ENCODE measurements at places on chromosomes 3 and 15.

DNA sequence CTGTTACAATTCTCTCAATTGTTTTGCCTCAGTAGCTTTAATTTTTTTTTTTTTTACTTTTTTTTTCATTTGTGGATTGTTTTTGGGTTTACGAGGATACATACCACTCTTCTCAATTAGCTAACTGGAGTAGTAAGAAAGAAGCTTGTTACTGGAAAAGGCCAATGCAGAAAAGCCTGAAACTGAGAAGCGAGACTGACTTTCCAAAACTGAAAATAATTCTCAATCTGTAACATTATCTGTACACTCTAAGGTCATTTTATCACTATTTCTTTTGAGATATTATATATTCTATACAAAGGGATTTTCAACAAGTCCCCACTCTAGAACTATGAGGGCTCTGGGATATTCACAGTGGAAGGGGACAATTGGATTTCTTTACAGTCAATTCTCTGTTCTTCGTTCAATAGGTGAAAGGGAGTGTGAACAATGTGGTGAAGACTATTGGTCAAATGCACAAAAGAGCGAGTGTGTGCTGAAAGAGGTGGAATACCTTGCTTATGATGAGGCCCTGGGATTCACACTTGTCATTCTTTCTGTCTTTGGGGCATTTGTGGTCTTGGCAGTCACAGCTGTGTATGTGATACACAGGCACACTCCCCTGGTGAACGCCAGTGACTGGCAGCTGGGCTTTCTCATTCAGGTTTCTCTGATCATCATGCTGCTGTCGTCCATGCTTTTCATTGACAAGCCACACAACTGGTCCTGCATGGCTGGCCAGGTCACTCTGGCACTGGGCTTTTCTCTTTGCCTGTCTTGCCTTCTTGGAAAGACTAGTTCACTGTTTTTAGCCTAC lies 83.9 kb upstream of the KCNAB1 start:
- no peak for DNase-seq

GRCh38 chr3:99066863-99067262 lies 165.4 kb upstream of the DCBLD2 start:
- no peak for DNase-seq

- DNase-seq, result no peak
Observed at GRCh38 chr3:137647179-137647578, 116.9 kb upstream of the SOX14 start.

DNA sequence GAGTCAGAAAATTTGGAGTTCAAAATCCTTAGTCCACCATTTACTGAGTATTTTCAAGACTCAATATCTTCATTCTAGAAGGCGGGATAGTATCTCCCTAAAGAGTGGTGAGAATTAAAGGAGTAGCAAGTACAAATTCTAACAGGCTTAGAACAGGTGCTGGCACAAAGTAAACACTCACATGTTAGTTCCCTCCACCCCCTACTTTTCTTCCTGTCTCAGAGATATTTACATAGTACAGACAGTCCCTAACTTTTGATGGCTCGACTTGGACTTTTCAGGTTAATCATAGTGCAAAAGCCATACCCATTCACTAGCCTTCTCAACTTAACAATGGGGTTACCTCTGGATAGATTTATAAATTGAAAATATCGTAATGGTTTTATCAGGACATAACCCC lies 476.2 kb upstream of the RASGRP1 start:
- DNase-seq, result no peak

DNA sequence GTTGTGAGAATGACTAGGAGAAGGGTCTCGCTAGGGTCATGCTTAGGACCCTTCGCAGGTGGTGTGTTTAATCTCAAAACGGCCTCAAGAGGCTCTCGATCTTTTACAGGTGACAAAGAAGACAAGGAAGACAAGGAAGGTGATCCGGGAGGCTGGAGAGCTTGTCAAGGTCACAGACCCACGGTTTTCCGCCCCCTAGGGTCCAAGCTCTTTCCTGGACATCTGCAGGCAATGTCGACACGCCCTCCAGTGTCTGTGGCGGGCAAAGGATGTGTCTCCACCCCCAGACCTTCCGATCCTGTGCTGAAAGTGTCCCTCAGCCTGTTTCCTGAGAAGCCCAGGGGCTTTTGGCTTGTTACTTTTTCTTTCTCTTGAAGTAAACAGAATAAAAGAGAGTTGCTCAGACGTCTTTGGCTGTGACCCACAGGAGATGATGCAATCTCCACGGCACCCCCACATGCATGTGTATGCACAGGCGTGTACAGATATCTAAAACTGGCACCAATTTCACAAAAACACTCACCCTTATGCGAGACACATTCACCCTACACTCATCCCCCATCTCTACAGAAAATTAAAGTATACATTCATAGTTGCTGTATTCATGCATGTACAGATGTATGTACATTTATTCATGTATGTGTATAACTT lies 108.8 kb downstream of the KLF13 start:
- DNase-seq, result peak; percentile 46

DNA sequence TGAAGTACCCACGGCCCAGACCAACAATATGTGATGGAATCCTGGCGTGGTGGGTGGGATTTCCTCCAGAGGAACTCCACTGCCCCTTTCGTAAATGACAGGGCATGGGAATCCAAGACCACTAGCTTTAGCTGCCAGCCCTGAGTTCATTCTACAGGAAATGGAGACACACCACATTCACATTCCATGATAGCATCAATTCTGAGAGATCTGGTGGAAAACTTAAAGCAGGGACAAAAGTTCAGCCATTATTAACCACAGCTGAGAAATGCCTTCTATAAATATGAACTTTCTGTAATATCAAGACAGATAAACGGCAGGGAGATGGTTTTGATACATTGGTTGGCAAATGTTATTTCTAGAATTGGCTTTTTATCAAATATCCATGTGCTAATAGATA lies 98.2 kb downstream of the FBN1 start:
- DNase-seq, result no peak

GRCh38 chr3:6825524-6825923 lies 35.4 kb upstream of the GRM7 start:
- DNase-seq, result no peak

DNA sequence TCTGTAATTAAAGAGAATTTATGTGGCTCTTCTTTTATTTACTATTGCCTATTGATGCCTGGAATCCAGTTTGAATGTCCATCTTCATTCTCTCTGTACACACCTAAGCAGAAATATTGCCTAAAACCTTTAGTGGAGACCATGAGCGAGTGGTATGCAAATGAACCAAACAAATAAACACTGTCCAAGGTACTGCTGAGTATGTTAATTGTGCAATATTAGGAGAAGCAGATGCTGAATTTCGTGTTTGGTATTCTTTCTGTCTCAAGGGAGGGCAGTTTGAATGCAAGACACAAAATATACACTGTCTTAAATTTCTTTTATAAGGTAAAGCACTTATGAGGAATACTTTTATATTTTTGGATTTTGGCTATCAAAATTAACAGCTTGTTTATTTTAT lies 440.9 kb downstream of the RBMS3 start:
- DNase-seq, result no peak

DNA sequence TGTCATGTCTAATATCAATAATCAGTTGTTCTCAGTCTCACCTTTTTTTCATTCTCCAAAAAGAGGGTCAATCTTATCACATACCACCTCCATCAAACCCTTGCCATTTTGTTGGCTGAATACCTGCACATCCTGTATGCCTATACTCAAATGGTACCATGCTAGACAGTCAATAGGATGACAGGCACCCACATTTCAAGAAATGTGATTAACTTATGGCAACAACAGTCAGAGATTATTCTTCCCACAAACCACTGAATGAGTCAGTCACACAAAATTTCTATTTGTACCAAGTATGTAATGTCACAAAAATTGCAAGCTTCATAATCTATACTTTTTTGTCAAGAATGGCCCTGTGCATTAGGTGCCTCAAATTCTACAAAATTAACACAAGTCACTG lies 5.1 kb upstream of the SLC27A2 start:
- DNase-seq, result no peak

GRCh38 chr3:133153382-133153781 lies 115.2 kb downstream of the TMEM108 start:
- DNase-seq, result no peak

GRCh38 chr3:167521006-167521355 lies 47.1 kb upstream of the SERPINI2 start:
- DNase-seq, result no peak

- no peak for DNase-seq
Observed at GRCh38 chr3:155871746-155872158, 1.3 kb downstream of the GMPS start.

- DNase-seq, result no peak
Observed at GRCh38 chr3:10950476-10951294, 41.9 kb upstream of the SLC6A1 start.

DNA sequence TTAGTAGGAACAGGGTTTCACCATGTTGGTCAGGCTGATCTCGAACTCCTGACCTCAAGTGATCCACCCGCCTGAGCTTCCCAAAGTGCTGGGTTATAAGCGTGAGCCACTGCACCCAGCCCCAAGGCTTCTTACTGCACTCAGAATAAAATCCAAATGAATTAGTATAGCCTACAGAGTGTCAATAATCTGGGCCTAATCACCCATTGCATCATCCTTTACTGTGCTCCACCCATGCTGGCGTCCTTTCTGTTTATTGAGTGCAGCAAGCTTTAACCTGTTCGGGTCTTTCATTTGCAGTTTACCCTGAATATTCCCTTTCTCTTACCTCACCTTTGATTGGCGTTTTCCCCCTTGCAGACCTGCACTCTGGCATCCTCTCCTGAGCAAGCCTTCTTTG lies 77.7 kb downstream of the CEP63 start:
- no peak for DNase-seq

DNA sequence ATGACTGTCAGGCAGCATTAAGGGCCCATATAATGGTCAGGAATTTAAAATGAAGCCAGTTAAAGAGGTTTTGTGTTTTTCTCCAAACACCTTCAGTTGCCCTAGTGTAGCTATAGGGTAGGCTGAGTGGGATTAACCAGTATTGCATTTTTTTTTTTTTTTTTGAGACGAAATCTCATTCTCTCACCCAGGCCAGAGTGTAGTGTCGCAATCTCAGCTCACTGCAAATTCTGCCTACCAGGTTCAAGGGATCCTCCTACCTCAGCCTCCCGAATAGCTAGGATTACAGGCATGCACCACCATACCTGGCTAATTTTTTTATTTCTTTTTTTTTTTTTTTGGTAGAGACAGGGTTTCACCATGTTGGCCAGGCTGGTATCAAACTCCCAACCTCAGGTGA lies 7.0 kb downstream of the CLASP2 start:
- DNase-seq, result no peak

DNA sequence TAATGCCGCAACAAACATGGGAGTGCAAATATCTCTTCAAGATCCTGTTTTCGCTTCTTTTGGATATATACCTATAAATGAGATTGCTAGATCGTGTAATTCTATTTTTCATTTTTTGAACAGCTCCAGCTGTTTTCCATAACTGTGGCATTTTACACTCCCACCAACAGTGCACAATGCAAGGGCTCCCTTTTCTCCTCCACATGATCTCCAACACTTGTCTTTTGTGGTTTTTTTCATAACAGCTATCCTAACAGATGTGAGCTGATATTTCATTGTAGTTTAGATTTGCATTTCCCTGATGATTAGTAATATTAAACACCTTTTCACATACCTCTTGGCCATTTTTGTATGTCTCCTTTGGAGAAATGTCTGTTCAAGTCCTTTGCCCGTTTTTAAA lies 58.6 kb upstream of the TJP1 start:
- DNase-seq, result no peak

DNA sequence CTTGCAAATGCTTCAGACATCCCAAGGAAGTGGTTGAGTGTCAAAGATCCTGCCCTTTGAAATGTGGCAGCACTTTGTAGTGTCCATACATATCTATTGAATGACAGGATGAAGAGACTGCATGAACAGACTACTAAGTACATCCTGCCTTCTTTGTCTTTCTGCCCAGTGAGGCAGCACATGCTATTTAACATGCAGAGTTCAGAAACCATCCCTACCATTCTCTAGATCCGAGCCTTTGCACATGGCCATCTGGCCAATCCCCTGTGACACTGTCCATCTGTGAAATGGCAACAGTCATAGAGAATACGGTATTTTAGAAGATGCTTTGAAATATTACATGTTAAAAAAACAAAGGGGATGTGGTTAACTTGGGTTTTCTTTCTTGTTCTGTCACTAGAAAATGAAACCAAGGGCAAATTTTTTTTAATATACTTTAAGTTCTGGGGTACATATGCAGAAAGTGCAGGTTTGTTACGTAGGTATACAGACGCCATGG lies 519.6 kb downstream of the NTRK3 start:
- DNase-seq, result no peak

DNA sequence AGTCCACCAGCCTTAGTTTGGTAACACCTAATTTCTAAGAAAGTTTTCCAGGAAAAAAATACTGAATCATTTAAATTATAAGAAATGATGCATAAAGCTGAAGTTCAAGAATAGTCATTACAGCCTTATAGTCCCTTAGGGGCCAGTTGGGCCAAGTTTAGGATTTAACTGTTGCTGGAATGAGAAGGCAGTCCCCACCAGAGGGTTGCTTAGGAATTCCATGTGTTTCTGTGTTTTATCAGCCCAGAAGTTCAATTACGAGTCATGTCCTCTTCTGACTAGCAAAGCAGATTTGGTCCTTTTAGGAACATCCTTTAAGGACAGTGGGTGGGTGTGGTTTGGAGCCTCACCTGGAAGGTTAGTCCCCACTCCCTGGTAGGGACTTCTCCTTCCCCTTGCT lies 57.0 kb upstream of the NR2E3 start:
- no peak for DNase-seq

DNA sequence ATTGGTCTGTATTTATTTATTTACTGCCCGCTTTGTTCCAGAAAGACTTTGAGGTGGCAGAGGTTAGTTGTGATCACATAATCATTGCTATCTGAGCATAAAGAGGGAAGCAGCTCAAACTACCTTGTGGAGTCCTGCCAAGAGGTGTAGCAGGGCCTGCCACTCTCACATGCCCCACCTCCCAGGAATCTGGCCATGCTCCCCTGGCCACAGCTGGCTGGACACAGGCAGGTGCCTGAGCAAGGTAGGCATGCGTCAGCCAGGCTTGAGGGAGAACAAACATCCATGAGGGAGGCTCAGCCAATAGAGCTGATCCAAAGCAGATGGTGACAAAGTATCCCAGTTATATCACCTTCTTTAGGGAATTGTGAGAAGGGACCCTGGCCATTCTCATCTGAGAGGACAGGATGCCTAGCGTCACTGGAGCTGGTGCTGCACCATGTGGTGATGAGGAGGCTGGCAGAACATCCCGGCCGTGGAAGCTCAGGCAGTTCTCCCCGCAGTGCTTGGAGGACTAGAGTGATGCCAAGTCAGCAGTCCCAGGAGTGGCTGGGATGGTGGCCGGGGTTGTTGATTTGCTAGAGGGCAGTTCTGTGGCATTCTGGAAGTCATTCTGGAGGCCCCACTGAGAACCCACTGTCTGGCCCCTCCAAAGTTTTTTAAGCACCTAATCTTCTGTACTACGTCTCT lies 6.8 kb upstream of the POLG start:
- no peak for DNase-seq

- DNase-seq, result no peak
Observed at GRCh38 chr3:101009386-101009785, 16.2 kb upstream of the ABI3BP start.

DNA sequence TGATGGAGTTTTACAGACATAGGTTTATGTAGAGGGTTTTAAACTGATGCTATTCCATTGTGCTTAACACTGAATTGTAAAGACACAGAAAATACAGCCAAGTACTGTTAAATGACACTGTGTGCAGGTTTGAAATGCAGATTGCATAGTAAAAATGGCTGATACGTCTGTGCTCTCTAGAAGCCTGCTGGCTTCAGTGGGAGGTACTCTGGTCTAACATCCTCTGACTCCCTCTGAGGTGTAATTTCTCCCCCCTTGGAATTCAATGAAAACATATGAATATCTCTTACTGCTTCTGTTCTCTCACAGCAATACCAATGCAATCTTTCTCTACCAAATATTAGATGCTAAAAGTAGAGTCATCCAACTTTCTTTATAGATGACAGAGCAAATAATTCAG lies 176.6 kb downstream of the SLC9A9 start:
- DNase-seq, result no peak

Measured in esophagus squamous epithelium (tissue), 5 donors.